ENCODE measurements at places on chromosomes 2 and 18. TPM values are rescaled to one million over a fixed set of nuclear protein-coding genes. Genes with fewer than 3 reads are reported as not detected.

The CXCR4 gene
- total RNA-seq: 7.6 TPM

The CTAGE1 gene
- not detected for total RNA-seq

The GPBAR1 gene
- 5.3 TPM for total RNA-seq

The CAPG gene
- 32.1 TPM for total RNA-seq

The GALNT14 gene
- total RNA-seq: 1.2 TPM

The IL1R2 gene
- 7.1 TPM for total RNA-seq

The METAP1D gene
- total RNA-seq: 11.2 TPM

The GAREM1 gene
- total RNA-seq: 7.1 TPM

The SOWAHC gene
- 25.8 TPM for total RNA-seq

The GALNT5 gene
- total RNA-seq: not detected

The TBC1D8 gene
- 24.1 TPM for total RNA-seq

The MEX3C gene
- 18.4 TPM for total RNA-seq

The SNTG2 gene
- total RNA-seq: 0.99 TPM

The D2HGDH gene
- total RNA-seq: 26.9 TPM

The ALLC gene
- not detected for total RNA-seq

The HRH4 gene
- not detected for total RNA-seq

The KCNG2 gene
- total RNA-seq: not detected

Data from sigmoid colon (tissue), 7 donors.